Placental pericyte (primary cell): ENCODE measurements at places on chromosomes 13 and 19. TPM values are rescaled to one million over a fixed set of nuclear protein-coding genes. Genes with fewer than 3 reads are reported as not detected.

ZNF260 gene
- 8.1 and 10.5 TPM in 2 replicates for total RNA-seq

TNNT1 gene
- 0.57 and 2.8 TPM in 2 replicates for total RNA-seq

RASAL3 gene
- not detected in 2 replicates for total RNA-seq

DAND5 gene
- 0.14 TPM in 1 of 2 replicates, not detected in the other for total RNA-seq

RPS19 gene
- 427 and 1,029 TPM in 2 replicates for total RNA-seq

BCL3 gene
- total RNA-seq = 15.3 TPM in 2 replicates

ARHGAP45 gene
- total RNA-seq = 1.7 and 3.5 TPM in 2 replicates

ZNF546 gene
- total RNA-seq = 4.2 and 4.3 TPM in 2 replicates

MATK gene
- not detected in 2 replicates for total RNA-seq

MCOLN1 gene
- 9.4 and 17.1 TPM in 2 replicates for total RNA-seq

MAST1 gene
- not detected in 2 replicates for total RNA-seq

SYNE4 gene
- 0.14 TPM in 1 of 2 replicates, not detected in the other for total RNA-seq

SEMA6B gene
- 0.43 and 1.3 TPM in 2 replicates for total RNA-seq

GRK1 gene
- under 0.01 TPM in 1 of 2 replicates, not detected in the other for total RNA-seq

ZNF492 gene
- total RNA-seq = 0.57 TPM in 1 of 2 replicates, not detected in the other

SLC7A9 gene
- total RNA-seq = not detected in 2 replicates

CD70 gene
- total RNA-seq = 0.29 TPM in 1 of 2 replicates, not detected in the other

LPAR6 gene
- 0.66 and 6.7 TPM in 2 replicates for total RNA-seq

COX6B2 gene
- total RNA-seq = 0.14 and 0.22 TPM in 2 replicates
